ENCODE measurements at places on chromosomes 6 and 20.

DNA sequence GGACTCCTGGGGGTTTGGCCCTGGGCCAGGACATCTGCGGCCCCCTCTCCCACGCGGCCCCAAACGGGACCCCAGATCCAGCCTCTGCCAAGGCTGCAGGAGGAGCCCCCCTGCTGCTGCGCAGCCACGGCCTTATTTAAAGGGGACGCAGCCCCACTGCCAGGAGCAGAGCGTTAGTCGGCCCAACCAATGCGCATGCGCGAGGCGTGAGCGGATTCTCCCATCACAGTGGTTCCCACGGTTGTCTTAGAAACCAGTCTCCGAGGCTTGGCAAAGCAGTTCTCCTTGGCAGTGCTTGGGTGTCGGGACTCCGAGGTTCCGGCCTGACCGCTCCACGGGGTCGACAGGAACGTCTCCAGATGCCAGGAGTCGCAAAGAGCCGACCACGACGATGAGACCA, 288.3 kb upstream of the ZNF337 start:
- DNase-seq = peak; percentile 55

DNA sequence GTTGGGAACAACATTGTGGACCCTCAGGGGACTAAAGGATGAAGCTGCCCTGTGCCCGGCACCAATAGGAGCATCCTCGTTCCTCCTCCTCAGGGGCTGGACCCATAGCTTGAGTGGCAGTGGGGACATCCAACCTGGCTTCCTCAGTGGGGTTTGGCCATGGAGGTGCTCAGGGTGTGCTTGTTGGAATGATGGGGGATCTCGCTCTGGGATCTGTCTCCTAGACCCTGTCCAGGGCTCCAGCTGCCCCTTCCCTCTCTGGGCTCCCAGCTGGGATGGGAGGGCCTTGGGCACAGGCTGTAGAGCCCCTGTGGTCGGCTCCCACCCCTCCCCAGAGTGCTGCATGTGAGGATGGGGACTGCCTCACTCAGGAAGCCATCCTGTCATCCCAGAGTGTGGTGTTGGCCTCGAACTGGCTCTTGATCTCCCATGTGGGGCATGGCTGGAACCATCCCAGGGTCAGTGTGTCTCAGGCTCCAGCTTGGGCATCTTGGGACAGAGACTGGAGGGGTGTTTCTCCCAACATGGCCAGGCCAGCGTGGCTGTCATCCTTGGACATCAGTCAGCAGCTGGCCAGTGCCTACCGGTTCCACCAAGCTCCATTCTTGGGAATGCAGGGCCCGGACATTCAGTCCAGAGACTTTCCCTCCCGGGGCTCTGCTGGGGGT, 9.5 kb upstream of the MYT1 start:
- no peak for DNase-seq

GRCh38 chr6:166939345-166939744, 17.0 kb downstream of the RNASET2 start:
- DNase-seq = no peak

DNA sequence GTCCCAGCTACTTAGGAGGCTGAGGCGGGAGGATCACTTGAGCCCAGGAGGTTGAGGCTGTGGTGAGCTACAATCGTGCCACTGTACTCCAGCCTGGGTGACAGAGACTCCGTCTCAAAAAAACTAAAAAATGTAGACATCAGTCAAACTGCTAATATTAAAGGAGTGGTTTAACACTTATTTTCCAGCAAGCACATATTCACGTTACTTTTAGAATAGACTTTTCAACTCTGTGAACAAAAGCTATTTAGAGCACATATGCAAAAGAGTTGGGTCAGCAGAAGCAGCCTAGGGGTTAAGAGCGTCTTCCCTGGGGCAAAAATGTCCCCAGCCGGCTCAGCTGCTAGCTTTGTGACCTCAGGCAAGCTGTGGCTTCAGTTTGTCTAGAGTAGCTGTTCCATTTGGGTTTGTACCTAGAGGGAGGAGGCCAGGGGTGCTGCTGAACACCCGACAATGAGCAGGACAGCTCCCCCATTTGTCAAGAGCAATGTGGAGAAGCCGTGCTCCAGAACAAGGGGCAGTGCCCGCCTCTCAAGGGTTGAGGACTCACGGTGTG, 62.5 kb upstream of the PTGIS start:
- no peak for DNase-seq

- no peak for DNase-seq
Observed at GRCh38 chr20:50928469-50928868, 2.8 kb downstream of the ADNP start.

- no peak for DNase-seq
Observed at GRCh38 chr20:1375515-1375914, 17.3 kb downstream of the FKBP1A start.

- no peak for DNase-seq
Observed at GRCh38 chr6:27290065-27290849, 21.8 kb downstream of the POM121L2 start.

- no peak for DNase-seq
Observed at GRCh38 chr6:35147026-35147425, 5.9 kb upstream of the TCP11 start.

DNA sequence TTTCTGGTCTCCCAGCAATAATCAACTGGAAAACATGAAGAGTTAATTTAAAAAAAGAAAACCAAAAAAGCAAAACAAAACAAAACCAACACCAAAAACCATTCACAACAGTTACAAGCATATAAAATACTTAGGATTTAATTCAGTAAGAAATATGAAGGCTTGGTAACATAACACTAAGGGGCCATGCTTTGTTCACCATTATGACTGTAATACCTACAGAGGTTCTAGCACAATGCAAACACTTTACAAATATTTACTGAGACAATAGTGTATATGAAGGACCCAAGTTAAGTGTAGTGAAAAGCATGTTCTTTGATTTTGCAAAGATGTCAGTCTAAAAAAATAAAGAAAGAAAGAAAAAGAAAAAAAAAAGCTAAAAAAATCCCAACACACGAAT, 109.8 kb upstream of the EMILIN3 start:
- DNase-seq = no peak

GRCh38 chr20:21527908-21528307, 14.0 kb upstream of the NKX2-2 start:
- no peak for DNase-seq
